Caudate nucleus (tissue), 63 donors: ENCODE measurements at places on chromosomes 5 and 9.

DNA sequence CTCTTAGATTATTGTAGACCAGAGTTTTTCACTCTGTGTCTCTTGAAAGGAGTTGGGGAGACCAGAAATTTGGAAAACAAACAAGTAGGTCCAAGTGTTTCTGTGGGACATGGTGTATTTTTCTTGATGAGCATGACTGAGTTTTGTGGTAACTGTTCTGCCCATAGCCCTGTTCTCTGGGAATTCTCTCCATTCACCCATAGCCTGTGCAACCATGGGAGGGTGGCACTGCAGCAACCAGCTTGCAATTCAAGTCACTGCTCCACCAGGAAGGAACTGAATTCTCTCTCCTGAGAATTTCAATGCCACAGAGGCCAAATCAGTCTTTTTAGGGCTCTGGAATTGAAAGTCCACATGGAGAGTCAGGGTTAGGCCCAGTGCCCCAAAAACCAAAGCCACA lies 475.3 kb upstream of the TRPC7 start:
- no peak for DNase-seq

DNA sequence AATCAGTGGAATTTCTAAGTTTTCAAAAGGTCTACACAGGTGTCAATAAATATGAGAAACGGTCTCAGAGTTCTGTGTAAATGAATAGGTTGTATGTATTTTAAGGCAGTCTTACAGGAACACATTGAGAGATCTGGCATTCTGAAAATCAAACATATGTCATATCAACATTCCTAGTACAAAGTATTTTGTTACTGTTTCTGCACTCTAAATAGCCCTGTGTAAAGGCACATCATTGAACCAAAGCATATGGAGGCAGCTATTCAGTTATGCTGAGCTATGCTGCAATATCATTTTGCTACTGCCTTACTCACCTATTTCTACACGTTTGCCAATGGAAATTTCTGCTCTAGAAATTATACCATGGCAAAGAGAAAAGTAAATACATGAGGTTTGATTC lies 379.1 kb downstream of the KIAA0825 start:
- no peak for DNase-seq

- no peak for DNase-seq
Observed at GRCh38 chr5:172171118-172171517, 16.9 kb downstream of the STK10 start.

DNA sequence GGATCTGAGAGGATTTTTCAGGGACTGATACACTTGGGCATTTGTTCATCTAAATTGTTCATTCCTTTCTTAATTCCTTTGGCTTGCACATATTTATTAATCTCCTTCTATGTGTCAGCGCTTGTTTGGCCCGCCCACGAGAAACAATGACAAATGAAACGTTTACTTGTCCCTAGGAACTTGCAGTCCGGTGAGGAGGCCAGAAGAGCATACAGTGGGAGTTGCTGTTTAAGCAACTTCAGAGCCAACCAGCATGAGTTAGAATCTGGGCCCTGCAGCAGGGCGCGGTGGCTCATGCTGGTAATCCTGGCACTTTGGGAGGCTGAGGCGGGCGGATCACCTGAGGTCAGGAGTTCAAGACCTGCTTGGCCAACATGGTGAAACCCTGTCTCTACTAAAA lies 18.8 kb downstream of the FBXL7 start:
- no peak for DNase-seq

GRCh38 chr9:14769230-14769571 lies 46.7 kb upstream of the CER1 start:
- DNase-seq: no peak

- DNase-seq: no peak
Observed at GRCh38 chr9:136114610-136115009, 4.1 kb downstream of the TMEM250 start.

DNA sequence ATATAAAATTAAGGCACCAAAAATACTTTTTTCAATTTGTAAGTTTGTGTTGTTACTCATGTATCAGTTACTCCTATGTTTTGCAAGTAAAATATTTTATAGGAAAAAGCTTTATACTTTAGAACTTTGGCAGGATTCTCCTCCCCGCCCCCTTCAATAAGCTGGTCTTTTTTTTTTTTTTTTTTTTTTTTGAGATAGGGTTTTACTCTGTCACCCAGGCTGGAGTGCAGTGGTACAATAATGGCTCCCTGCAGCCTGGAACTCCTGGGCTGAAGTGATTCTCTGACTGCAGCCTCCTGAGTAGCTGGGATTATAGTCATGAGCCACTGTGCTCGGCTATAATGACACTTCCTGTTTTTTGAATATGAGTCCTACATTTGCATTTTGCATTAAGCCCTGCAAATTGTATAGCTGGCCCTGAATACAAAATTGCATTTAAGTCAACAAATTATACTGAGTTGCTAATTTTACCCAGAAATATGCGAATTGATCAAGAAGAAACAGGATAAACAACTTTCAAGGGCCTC lies 192.9 kb downstream of the PIK3R1 start:
- DNase-seq: no peak

DNA sequence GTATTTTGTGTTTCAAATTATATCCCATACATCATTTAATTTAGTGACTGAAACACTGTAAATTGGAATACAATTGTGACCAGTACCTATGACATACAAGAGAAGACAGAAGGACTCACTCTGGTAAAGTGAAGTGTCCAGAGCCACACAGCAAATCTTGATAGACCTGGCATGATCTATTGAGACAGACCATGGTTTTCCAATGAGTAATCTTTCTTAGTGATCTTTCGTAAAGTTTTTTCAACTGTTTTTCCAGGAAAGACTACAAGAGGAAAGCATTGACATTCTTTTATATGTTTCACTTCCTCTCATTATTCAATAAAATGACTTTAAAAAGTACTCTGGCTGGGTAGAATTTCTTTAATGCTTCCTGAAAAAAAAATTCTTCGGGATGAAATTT lies 43.3 kb upstream of the ALDH1A1 start:
- no peak for DNase-seq

GRCh38 chr5:40220260-40220659 lies 459.5 kb upstream of the PTGER4 start:
- no peak for DNase-seq

DNA sequence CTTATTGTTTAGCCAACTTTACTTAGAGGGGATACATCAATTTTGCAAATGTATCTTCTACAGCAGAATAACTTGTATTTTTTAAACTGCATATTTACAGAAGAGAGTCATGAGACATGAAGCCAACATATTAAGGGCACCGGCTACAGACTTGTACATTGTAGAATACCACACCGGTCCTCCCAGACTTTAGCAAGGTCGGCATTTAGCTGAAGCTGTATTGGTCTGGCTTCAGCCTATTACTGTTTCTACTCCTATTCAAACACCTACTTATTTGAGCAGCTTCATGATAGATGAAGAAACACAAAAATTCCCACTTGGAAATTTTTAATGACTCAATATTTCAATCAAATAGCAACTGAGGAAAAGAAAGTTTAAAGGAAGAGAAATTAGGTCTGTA lies 33.0 kb downstream of the NR3C1 start:
- no peak for DNase-seq

DNA sequence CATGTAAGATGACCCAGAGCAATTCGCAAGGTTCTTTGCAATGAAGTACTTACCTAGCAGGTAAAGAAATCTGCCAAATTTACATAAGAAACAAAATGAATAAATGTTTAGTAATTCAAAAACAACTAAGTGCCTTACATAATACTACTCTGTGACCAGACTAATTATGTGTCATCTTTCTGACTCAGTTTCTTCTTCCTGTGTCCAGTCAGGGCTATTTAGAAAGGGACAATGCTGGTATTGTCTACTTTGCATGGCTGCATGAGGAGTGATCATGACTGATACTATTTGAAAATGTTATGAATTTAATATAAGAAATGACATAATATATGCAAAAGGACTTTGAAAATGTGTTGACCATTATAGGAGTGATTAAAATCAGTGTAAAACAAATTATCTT lies 210.0 kb downstream of the TMEM161B start:
- no peak for DNase-seq

GRCh38 chr5:52804981-52805380 lies 17.3 kb downstream of the ITGA1 start:
- DNase-seq: no peak

DNA sequence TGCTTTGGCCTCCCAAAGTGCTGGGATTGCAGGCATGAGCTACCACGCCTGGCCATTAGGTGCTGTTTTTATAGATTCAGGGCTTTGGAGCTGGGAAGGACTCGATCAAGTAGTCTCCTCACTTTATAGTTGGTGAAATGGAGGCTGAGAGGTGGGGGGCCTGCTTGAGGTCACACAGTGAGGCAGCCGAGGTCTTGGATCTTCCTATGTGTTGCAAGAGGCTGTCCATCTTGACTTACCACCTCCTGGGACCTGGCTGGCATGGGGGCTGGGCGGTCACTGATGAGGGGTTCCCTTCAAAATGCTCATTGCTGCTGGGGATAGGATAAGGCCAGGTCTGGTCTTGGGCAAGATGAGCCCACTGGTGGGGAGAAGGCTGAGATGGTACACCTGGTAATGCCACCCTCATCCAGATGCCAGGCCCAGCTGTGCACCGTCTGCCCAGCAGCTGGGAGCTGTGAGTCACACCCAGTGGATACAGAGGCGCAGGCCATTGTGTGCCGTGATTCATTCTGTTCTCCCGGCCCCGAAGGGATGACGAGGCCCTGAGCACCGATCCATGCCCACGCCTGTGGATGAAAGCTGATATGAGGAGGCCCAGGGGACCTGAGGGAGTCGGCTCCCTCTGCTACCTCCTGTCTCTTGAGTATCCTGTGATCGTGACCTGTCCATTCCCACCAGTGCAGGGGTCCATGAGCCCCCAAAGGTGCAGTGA lies 10.5 kb upstream of the NDST1 start:
- DNase-seq: no peak

DNA sequence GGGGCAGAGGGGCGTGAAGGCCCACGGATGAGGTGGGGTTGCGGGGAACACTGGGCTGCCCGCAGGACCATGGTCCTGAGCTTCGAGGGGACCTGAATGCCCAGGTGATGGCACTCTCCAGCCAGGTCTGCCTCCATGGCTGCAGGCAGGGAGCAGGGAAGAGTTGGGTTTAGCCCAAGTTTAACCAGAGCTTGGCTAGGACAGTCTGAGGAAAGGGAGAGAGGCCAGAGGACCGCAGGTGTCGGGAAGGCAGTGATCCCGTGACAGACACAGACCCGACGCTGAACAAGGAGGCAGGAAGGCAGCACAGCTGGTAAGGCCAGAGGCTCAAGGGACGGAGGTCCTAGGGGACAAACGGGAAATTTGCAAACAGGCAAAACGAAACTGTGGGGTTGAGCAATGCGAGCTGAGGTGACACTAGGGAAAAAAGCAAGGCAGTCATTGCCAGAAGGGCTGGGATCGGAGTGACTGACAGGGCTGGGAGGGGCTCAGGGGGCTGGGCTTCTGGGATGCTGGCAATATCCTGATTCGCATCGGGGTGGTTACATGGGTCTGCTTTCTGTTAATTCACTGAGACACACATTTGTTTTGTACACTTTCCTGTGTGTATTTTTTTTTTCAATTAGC lies 25.0 kb downstream of the ARPC5L start:
- no peak for DNase-seq

DNA sequence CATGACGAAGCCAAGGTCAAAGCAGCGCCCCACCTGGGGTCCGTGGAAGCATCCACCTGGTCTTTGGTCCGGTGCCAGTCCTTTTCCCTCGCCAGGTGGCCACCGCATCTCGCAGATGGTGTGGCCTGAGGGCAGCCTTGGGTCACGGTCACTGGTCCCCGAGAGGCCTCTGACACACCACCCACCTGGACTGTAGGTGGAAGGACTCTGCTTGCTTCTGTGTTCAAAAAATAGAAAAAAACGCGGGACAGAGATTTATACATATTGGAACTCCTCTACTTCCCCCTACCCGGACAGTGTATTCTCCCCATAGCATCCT lies 466 bp upstream of the TTC39B start:
- no peak for DNase-seq

- DNase-seq: no peak
Observed at GRCh38 chr9:37692622-37693221, 42.0 kb downstream of the FRMPD1 start.

- no peak for DNase-seq
Observed at GRCh38 chr5:150317048-150318003, 14.6 kb upstream of the ARSI start.

GRCh38 chr5:17373814-17374556 lies 124.0 kb upstream of the TAF11L2 start:
- DNase-seq: no peak

DNA sequence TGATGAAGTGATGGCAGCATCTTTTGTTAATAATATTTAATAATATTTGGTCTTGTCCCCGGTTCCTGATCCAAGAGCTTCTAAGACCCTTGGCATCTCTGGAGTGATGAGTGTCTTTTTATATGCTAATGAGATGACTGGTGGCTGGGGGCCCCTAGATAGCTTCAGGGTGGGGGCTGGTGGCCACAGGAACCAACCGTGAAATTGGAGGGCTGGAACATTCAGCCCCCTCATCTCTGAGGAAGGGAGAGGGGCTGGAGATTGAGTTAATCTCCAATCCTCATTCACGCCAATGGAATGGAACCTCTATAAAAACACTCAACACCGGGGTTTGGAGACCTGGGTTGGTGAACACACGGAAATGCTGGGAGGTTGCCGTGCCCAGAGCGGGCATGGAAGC lies 78.2 kb upstream of the RAPGEF1 start:
- no peak for DNase-seq

GRCh38 chr9:112268413-112268812 lies 65.0 kb downstream of the PTBP3 start:
- no peak for DNase-seq

GRCh38 chr5:15002791-15003190 lies 131.2 kb upstream of the ANKH start:
- no peak for DNase-seq

- DNase-seq: no peak
Observed at GRCh38 chr5:102554728-102555127, 55.9 kb upstream of the SLCO6A1 start.

GRCh38 chr5:149667084-149667828 lies 62.9 kb upstream of the PPARGC1B start:
- no peak for DNase-seq

- no peak for DNase-seq
Observed at GRCh38 chr5:59828623-59829022, 64.9 kb downstream of the PDE4D start.

DNA sequence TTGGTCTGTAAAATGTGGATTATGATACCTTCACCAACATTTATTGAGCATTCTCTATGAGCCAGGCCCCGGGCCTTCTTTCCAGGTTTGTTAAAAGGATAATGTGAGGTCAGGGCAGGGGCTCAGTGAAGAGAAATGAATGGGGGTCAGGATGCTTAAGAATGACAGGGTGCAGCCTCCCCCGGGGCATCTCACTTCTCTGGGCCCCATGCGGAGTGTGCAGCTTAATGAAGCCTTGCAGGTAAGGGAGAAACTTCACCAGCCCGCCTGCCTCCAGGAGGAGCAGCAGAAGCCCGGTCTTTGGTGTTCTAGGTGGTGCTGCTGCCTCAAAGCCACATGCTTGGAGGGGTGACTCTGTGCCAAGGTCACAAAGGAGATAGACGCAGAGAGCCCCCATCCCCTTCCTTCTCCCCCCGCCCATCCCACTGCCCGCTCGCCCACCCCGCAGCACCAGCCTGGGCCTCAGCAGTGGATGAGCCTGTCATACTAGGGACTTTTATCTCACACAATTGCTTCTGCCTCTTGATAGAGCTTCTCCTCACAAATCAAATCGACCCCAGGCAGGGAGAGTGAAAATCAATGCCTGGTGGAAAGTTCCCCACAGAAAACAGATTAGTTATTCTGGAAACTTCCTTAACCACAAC lies 244.8 kb downstream of the PBX3 start:
- DNase-seq: no peak
